ENCODE measurements at places on chromosomes 1 and 21.

DNA sequence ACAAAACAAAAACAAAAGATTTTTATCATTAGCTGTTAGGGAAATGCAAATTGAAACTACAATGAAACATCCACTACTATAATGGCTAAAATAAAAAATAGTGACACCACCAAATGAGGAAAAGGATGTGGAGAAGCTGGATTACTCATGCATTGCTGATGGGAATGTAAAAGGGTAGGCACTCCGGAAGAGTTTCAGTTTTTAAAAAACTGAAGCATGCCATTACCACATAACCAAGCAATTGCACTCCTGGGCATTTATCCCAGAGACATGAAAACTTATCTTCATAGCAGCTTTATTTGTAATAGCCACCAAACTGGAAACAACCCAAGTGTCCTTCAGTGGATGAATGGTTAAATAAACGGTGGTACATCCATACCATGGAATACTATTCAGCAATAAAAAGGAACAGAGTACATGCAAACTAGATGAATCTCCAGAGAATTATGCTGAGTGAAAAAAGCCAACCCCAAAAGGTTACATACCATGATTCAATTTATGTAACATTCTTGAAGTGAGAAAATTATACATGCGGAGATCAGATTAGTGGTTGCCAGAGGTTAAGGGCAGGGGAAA, 14.5 kb upstream of the CFAP298 start:
- no peak for DNase-seq

- no peak for DNase-seq
Measured at GRCh38 chr21:34636961-34637360, 22.0 kb upstream of the RCAN1 start.

GRCh38 chr1:108703939-108704338, 8.8 kb upstream of the FNDC7 start:
- DNase-seq = no peak

DNA sequence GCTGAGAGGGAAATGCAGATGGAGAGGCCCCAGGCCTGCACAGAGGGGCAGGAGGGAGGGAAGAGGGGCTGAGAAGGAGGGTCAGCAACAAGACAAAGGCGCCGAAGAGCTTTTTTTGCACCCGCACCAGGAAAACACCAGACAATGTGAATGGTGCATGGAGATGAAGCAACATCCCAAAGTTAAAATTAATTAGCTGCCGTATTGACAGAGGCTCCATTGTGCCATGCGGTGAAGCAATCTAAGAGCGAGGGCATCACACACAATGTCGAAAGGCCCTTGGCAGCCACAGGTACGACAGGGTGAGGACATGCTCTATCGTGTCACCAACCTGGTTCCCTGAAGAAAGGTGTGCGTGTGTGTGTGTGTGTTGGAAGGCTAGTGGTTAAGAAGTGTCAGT, 41.2 kb downstream of the SSBP3 start:
- DNase-seq = no peak

DNA sequence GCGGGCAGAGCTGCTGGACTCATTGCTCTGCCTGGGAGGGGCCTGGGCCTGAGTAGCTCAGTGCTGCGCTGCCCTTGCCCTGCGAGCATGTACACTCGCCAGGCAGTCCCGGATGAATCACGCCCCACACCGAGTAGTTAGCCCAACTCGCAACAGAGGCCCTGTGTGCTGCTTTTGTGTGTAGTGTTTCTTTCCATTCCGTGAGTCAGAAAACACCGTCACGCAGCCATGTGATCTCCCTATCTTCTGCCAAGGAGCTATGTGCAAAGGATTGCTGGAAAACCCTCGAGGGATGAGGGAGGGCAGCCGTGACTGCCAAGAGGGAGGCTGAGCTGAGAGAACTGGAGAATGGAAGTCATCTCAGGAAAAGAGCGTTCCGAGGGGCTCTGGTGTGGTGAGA, 37.3 kb downstream of the NENF start:
- DNase-seq = peak; percentile 87

GRCh38 chr1:56414728-56415224, 164.6 kb downstream of the PLPP3 start:
- DNase-seq = no peak

DNA sequence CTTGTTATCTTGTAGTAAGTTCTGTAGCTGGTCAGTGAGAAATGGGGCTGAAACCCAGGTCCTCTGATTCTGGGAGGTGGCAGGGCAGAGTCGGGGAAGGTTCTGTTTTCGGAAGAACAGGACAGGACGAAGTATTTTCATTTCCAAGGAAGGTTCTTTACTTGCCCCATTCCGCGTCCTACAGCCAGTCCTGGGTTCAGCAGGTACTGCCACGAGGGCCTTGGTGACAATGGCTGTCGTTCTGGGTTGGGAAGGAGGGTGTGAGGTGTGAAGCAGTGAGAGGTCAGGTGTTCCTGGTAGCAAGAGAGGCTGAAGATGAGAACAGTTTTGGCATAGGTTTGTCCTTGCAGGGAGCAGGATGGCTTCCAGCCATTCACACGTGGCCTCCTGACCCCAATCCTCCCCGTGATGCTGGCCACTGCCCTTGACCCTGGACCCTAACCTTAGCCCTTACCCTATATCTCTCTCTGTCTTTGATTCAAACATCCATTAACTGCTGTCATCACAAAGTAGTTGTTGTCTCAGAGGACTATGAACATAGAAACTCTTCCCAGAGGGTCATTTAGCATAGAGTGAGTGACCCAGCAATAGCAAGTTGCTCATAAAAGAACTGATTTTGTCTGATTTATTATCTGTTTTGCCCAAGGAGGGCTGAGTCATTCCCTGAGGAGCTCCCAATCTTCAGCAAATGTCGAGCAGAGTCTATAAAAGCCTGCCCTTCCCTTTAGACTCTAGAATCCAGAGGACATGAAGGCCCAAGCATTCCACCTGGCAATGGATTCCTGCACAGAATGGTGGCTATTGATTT, 25.0 kb downstream of the VASH2 start:
- DNase-seq = no peak
